Mesenteric fat pad (tissue), 1 donor: ENCODE measurements at places on chromosomes 11 and 22. TPM values are rescaled to one million over a fixed set of nuclear protein-coding genes. Genes with fewer than 3 reads are reported as not detected.
A peak's percentile ranks its signal among the peaks of the same experiment; 100 is the strongest.

- no peak for DNase-seq
Measured at GRCh38 chr11:98561252-98561651, 459.5 kb upstream of the CNTN5 start.

DNA sequence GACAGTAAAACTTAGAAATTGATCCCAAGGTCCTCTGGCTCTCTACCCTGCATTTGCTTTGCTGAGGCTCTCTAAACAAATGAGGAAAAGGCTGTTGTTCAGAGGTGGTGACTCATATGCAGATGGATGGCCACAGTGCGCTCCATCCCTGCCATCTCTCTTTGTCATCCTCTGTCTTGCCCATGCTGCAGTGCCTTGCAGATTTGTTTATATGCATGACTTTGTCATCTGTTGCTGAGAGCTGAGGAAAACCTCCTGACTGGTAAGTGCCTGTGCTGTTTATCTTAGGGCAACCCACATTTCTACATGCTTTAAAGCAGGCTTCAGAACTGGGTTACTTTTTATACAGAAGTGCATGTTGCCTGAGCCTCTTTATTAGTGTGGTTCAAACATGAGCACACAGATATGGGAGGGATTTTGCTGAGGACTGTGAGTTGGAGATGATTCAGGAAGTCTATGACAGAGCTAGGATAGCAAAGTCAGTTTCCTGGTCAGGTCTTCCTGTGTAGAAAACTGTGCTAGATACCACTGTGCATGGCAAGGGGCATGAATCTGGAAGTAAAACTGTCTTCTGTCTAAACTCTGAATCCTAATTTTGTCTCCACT is 57.4 kb downstream of the JAM3 start:
- no peak for DNase-seq

GRCh38 chr11:66856496-66857233 is at the start of gene LRFN4:
TSS of gene LRFN4 (plus strand) at chr11:66857064. CDS start at chr11:66857745, 681 bp downstream.
- DNase-seq: no peak

- DNase-seq: no peak
Measured at GRCh38 chr11:10599388-10600175, 31.1 kb upstream of the LYVE1 start.

DNA sequence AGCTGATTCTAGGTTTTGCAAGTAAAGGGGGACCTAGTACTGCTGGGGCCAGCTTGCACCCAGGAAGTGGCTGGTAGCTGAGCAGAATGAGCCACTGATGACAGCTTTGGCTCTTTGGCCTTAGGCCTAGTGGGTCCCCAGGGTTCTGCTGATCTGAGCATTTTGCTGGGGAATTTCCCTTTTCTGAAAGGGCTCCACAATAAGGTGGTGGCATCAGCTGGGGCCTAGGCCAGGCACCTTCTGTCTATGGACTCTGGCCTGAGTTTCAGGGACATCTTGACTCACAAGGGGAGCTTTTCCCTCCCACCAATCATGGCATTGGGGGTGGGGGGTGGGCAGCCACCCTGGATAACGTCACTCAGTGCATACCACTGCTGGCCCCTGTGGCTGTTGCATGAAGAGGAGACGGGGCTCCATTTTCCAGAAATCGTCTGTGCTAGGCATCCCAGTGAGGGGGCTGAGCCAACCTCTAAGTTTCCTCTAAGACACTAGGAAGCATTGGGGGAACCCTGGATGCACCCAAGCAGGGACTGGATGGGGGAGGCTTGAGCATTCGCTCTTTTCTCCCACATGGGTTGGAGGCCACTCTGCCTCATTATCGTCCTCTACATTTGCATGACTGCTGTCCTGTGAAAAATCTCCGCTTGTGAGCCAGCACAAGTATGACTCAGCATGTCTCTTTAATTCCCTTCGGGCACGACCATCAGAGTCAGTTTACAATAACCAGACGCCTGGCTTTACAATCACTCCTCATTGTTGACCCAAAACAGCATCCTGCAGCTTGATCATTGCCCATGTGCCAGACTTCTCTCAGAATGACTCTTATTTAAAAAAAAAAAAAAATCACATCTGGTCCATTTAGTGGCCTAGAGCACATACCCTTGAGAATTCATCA is 145.0 kb upstream of the THY1 start:
- DNase-seq: no peak

SYVN1 gene
- 78.8 TPM for total RNA-seq

ATG2A gene
- 22.2 TPM for total RNA-seq

DCUN1D5 gene
- 22.1 TPM for total RNA-seq

ALX4 gene
- not detected for total RNA-seq

- no peak for DNase-seq
Measured at GRCh38 chr11:74926304-74927030, 22.4 kb downstream of the XRRA1 start.

- DNase-seq: no peak
Measured at GRCh38 chr11:65867284-65868071, 5.1 kb downstream of the EFEMP2 start.

DNA sequence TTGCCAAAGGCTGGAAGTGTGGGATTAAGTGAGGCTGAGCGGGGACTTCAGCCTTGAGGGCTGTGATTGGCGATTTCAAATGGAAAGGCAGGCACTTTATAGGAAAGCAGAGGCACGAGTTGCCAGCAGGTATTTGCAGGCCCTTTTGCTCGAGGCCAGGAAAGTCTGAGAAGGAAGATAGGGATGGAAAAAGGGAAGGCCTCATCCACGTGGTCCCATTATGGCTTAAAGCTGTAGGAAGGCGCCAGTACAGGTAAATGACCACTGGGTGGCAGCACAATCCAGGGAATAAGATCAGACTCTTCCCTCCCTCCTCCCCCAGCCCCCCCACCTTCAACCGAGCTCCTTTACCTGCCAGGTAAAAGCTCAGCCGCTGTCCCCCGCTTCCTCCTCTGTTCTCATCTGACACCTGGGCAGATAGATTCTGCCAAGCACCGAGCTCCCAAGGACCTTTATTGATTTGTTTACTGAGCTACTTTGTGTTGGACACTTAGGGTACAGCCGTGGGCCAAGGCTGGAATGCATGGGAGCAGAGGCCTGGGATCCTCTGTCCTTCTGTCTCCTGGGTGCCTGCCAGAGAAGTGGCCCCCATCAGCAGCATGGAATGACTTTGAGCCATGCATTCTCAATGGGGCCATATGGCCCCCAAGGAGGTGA is 7.5 kb downstream of the P2RX3 start:
- no peak for DNase-seq

DNA sequence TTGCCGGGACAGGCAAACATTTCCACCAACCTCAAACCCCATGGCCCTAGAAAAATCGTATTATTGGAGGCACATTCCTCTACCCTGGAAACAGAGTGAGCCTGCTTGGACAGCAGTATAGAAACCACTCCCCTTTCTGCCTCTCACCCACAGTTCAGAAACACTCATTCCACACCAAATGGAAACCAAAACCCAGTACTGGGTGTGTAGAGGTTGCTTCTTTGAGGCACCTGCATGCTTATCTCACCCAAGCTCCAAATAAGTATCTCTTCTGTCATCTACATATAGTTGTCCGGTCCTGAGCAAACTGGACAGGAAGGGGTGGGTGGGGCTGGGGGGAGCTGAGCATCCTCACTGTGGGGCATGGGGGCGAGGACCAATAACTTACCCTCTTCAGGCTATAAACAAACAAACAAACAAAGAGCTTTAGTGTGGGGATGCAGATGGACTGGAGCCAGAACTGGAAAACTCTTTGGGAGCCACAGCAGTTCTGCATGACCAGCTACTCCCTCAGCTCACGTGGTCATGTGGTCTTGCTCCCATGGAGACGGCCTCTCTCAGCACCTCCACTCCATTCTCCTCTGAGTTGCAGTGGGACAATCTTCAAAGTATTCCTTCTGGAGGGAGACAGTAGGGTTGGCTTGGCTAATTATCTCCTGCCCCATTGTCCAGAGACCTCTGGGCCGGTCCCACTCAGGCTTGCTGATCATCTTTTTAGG is 1.0 kb upstream of the PLAAT2 start:
- DNase-seq: no peak

DNA sequence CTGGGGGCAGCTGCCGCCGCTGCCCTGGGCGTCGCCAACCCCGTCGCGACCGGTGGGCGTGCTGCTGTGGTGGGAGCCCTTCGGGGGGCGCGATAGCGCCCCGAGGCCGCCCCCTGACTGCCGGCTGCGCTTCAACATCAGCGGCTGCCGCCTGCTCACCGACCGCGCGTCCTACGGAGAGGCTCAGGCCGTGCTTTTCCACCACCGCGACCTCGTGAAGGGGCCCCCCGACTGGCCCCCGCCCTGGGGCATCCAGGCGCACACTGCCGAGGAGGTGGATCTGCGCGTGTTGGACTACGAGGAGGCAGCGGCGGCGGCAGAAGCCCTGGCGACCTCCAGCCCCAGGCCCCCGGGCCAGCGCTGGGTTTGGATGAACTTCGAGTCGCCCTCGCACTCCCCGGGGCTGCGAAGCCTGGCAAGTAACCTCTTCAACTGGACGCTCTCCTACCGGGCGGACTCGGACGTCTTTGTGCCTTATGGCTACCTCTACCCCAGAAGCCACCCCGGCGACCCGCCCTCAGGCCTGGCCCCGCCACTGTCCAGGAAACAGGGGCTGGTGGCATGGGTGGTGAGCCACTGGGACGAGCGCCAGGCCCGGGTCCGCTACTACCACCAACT is 1.0 kb downstream of the FUT4 start:
- no peak for DNase-seq

GRCh38 chr22:16917144-16918003 is 90.6 kb downstream of the GAB4 start:
- DNase-seq: no peak

DNA sequence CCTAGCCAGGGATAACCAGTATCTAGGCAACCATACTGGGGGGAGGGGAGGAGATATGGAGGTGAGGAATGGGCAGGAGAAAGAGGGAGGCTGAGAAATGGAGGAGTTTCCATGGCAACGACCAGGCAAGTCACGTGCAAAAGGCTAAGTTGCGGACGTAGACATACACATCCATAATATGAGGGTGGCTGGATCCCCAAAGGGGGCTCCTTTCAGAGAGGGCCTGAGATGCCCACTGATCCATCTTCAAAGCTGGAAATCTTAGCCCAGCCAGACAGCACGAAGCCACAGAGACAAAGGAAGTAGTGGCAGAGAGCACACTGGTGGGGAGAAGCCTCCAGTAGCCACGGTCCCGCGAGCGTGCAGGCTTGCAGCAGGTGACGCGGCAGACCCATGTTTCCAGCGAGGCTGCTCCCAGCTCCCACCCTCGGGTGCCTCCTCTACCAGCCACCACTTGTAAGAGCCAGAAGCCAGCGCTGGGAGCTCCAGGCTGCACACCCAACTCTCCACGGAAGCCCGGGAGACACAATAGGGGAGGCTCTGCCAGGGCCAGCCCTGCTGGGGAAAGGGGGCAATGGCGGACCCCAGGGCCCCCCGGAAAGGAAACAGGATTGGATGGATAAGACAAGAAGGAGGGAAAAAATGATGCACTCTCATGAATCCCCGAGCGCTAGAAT is 938 bp downstream of the FXYD6 start:
- DNase-seq: peak; percentile 85

CSTF3 gene
- 20.0 TPM for total RNA-seq

DNA sequence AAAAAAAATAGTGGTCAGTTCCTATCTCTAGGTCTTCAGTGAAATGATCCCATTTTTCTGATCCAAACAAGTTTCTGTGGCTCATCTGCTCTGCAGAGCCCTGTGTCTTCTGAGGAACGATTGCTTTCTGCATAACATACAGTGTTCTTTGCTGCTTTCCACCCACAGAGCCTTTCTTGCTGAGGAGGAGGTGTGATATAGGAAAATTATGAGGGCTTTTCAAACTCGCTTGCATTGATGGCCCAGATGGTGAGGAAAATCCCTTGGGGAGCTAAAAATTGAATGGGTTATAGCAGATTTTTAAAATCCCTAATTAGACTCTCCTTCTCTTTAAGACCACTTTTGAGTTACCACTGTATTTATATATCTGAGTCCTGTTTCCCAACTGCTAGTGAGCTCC is 31.3 kb downstream of the JAM3 start:
- DNase-seq: no peak

- DNase-seq: peak; percentile 72
Measured at GRCh38 chr22:22948651-22949571, 61.3 kb downstream of the IGLL5 start.

DNA sequence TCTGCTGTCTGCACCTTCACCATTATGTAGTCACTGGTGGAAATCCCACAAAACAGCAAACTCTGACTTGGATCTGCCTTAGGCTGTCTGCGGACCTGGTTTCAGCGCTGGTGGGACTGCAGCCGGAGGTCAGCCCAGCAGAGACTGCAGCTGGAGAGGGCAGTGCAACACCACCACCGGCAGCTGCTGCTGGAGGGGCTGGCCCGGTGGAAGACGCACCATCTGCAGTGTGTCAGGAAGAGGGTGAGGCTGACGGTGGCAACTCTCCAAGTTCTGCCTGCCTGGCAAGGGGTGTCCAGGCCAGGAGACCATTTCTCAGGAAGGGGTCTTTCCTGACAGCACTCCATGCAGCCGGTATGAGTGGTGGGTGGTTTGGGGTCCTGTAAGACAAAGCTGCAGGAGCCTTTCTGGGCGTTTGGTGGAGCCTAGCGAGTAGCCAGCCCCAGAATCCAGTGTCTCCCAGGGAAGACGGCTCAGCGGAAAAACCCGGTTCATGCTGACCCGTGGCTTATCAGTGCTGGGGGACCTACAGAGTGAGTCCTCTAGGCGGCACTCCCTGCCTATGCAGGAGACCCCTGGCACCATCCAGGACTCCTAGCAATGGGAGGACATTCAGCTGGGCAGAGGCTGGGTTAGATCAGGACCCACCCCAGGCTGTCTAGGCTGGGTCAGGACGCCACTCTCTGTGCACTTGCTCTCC is 50.8 kb downstream of the PISD start:
- DNase-seq: no peak

DNA sequence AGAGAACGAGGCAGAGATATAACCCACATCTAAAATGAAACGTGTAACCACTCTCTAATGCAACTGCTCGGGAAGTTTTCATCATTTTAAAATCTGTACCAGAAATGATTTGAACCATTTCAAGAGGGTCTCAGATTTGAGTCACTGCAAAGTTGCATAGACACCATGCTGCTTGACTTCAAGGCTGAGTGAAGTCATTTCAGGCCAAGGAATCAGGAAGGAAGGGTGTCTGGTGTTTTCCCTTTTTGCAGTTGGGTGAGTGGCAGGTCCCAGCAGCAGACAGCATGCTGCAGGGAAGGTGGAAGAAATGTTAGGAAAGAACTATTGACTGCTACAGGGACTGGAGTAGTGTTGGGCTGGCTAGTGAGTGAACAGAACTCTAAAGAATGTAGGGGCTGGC is 16.5 kb downstream of the TANGO2 start:
- no peak for DNase-seq

DNA sequence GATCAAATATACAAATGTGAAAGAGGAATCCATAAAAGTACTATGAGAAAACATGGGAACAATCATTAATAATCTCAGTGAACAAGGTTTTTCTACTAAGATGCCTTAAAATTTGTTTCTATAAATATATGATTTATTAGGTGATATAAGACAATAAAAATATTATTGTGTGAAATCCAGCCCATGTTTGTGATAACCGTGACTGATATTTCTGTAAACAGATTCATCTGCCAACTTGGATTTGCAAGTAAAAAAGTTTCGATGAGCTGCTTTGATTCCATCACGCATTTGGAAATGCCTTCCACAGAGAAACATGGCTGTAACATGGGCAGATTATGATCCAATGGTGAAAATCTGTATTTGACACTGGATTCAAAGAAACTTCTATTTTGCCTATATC is 157.8 kb downstream of the NXPE2 start:
- DNase-seq: no peak
